Amniotic epithelial cell (primary cell): ENCODE measurements at places on chromosomes 11 and 22.

DNA sequence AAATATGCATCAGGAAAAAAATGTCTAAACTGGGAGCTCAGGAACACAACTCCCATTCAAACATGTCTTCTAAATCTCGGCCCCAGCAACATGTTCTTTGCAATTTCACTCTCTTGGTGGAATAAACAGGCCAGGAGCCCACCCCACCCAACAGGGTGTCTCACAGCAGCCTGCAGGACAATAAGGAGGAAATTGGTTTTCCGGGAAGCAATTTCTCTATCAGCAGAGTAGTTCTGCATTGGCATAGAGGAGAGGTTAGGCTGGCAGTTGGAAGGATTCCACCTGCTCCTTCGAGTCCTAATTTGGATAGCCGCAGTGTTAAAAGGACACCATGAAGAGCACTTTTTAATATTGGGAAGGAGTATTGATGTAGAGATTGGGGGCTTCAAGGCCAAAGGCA is 55.9 kb upstream of the BARX2 start:
- no peak for DNase-seq

DNA sequence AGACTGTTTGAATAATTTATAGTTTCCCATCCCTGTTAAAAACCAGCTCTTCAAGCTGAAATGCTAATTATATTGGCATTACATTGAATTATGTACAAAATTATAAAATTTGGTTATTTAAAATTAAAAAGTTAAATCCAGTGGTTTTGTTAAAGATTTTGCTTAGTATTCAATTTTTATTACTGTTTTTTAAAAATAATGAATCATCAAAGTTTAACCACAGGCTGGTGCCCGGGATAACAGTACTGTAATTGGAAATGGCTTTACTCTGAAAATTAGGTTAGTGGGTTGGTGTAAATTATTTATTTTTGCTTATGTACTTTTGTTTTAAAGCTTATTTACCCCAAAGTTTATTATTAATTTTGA is 45.4 kb upstream of the WEE1 start:
- DNase-seq, result no peak

DNA sequence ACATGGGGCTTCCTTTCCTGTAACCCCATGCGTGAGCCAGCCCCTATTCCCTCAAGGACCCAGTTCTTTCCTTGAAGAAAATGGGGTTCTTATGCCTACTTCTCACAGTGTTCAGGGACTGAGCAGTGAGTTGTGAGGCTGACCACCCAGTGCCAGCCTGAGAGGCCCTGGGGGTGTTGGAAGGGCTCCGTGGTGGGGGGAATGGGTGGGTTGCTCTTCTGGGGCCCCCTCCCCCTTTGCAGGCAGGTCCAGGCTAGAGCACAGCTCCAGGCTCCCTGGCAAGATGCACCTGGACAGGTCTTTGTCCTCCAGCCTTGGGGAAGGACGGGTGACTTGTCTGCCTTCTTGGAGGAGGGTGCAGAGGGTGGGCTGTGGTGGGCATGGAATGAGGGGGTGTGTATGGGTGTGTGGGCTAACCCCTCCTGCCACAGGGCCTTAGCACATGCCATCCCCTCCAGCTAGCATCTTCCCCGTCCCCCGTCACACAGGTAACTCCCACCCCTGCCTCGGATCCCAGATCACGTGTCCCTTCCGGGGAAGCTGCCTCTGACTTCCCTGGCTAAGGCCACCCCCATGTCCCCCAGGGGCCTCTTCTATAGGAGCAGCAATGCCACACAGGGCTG is 64.6 kb downstream of the MYEOV start:
- DNase-seq, result no peak

GRCh38 chr11:73151416-73151815 is 9.3 kb upstream of the FCHSD2 start:
- DNase-seq, result no peak

GRCh38 chr22:33864723-33865130 is 55.5 kb downstream of the LARGE1 start:
- DNase-seq, result no peak

DNA sequence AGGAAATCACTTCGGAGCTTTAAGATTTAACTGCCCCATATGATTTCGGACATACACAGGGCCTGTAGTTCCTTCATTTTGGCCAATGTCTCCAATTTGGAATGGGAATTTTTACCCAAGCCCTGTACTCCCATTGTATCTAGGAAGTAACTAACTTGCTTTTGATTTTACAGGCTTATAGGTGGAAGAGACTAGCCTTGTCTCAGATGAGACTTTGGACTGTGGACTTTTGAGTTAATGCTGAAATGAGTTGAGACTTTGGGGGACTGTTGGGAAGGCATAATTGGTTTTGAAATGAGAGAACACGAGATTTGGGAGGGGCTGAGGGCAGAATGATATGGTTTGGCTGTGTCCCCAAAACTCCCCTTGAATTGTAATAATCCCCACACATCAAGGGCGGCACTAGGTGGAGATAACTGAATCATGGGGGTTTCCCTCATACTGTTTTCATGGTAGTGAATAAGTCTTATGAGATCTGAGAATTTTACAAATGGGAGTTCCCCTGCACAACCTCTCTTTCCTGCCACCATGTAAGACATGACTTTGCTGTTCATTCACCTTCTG is 130.5 kb downstream of the LARGE1 start:
- no peak for DNase-seq
